ENCODE measurements at places on chromosomes 12 and 14. TPM values are rescaled to one million over a fixed set of nuclear protein-coding genes. Genes with fewer than 3 reads are reported as not detected.

KRT2 gene
- not detected for total RNA-seq

PLA2G1B gene
- total RNA-seq = 8.5 TPM

RILPL1 gene
- 13.6 TPM for total RNA-seq

KRT3 gene
- not detected for total RNA-seq

MGST1 gene
- total RNA-seq = 256 TPM

ST8SIA1 gene
- total RNA-seq = 1.5 TPM

VWF gene
- 0.20 TPM for total RNA-seq

KRT75 gene
- not detected for total RNA-seq

MAP1LC3B2 gene
- total RNA-seq = not detected

TMCC3 gene
- 4.5 TPM for total RNA-seq

MYO1H gene
- not detected for total RNA-seq

DDN gene
- 0.20 TPM for total RNA-seq

NANOG gene
- 1.9 TPM for total RNA-seq

FRS2 gene
- 51.0 TPM for total RNA-seq

EIF2S3B gene
- total RNA-seq = 1.3 TPM

TGFB3 gene
- total RNA-seq = 30.5 TPM

DNAH10 gene
- total RNA-seq = 0.60 TPM
